ENCODE measurements at places on chromosomes 12 and 14.

DNA sequence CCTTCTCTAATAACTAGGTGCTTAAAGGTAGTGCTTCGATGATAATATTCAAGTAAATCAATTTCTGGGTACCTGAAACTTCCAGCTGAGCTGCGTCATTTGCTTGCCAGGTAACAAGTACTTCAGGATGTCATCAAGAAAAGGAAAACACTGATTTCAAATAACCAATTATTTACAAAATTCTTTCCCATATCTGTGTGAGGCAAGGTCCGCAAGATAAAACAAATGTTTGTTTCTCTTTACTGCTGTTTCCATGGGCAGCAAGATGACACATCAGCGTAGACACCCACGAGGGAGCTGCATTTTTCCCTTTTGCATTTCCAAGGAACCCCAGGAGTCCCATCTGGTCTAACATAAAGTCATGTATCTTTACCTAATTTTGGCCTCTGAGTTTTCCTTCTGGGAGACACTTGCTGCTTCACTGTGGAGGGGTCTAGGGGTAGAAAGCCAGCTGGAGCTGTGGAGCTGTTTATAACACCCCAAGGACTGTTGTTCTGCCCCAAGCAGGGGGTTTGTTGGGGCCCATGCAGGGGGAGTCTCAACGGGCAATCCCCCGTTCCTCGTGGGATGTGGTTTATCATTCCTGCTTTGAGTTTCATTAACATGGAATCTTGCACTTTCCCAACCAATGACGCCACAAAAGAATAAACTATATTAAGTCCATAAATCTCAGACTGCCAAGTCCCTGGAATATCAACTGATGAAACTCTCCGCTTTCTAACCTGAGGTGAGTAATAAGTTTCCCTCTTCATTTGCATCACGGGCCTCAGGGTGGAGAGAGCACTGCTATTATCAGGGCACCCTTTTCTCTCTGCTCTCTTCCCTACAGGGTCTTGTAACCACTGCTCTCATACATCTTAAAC lies 112.8 kb upstream of the PELI2 start:
- DNase-seq, result no peak

GRCh38 chr14:81831128-81831820 lies 297.6 kb upstream of the SEL1L start:
- no peak for DNase-seq

DNA sequence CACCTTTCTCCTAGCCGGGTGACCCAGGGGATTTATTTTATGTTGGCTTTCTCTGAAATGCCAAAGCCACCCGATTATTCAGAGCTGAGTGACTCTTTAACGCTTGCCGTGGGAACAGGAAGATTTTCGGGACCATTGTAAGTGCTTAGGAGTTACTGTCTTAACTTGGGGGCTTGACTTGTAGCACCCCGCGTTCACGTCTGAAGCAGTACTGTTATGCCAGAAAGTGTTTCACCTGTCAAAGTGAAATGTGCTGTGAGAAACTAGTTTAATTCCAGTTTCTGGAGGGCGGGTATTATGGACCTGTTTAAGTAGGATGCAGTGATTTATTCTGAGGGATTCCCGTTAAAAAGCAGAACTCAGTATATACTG lies 218 bp downstream of the LYSET start:
- DNase-seq, result no peak

DNA sequence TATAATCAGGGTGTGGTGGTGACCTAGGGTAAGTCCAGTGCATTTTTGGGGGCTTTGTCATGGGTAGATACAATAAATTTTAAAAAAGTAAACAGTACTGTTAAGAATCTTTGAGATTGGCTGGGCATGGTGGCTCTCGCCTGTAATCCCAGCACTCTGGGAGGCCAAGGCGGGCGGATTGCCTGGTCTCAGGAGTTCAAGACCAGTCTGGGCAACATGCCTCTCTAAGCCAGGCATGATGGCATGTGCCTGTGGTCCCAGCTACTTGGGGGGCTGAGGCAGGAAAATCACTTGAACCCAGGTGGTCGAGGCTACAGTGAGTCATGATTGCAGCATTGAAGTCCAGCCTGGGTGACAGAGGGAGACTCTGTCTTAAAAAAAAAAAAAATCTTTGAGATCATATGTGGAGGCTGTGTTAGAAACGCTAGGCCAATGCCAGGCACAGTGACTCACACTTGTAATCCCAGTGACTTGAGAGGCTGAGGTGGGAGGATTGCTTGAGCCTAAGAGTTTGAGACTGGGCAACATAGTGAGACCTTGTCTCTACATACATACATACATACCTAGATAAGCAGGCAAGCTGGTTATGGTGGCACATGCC lies 67.7 kb downstream of the PRKCH start:
- DNase-seq, result no peak

DNA sequence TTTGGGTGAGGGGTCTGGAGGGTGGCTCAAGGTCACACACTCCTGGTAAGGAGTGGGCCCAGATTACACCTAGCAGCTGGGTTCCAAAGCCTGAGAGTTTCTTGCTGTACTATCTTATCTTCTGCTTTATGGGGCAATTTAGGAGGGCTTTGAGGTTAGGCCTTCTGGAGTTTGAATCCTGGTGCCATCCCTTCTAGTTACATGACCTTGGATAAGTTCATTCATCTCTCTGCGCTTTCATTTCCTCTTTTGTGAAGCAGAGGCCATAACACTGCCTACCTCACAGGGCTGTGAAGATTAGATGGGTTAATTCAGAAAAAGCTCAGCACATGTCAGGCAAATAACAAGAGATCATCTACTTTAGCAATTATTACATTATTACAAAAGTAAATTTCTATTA lies 7.4 kb upstream of the KRT77 start:
- no peak for DNase-seq

GRCh38 chr12:85468356-85469157 lies 188.5 kb downstream of the ALX1 start:
- DNase-seq, result peak; percentile 16

All from activated T-cell treated with anti-CD3 and anti-CD28 coated beads for 24 hours (primary cell).